CMK (cell line): ENCODE measurements at places on chromosomes 13 and 19.

- DNase-seq: no peak
Measured at GRCh38 chr13:51317262-51317661, 22.2 kb upstream of the SERPINE3 start.

GRCh38 chr19:32566246-32566830 is 14.7 kb upstream of the PDCD5 start:
- DNase-seq: no peak

DNA sequence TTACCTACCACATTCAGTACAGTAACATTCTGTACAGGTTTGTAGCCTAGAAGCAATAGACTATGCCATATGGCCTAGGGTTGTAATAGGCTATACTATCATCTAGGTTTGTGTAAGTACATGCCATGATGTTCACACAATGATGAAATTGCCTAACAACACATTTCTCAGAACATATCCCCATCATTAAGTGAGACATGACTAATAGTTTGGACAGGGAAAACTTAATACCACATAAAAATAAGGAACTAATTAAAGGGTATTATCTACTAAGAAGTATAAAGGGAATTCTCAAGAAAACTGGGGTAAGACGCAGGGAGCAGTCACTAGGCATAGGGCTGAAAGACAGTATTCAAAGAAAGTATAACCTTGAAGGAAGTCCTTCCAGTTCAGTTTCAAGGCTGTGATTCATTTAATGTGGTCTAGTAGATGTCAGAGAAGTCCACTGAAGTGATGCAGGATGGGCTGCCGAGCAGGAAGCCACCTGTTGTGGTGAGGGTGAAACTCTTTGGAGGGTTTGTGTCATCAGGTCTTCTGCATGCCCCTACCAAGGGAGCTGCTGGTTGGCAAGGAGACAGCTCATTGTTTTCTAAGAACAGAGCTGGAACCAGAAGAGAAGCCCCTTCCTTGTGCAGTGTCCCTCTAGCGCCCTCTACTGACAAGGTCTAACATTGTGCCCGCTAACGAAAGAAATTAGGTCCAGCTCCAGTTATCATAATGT is 122.9 kb downstream of the OLFM4 start:
- peak; percentile 57 for DNase-seq

- DNase-seq: no peak
Measured at GRCh38 chr19:51186323-51186722, 38.6 kb upstream of the CD33 start.

DNA sequence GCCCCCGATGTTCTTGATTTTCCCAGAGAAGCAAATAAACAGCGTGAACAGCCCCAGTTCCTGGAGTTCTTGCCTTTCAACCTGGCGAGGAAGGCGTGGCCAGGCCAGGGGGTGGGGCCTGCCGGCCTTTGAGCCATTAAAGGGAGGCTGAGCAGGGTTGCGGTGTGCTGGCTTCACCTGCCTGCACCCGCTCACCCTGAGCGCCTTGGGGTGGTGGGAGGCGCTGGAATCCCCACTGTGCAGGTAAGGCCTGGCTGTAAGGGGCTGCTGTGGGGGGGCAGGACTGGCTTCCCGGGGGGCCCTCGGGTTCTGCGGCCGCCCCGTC is 2.7 kb upstream of the MISP start:
- no peak for DNase-seq

GRCh38 chr13:32429433-32429909 is 1.5 kb upstream of the N4BP2L1 start:
- no peak for DNase-seq

- no peak for DNase-seq
Measured at GRCh38 chr19:12792051-12792852, 966 bp downstream of the JUNB start.

- DNase-seq: no peak
Measured at GRCh38 chr13:80379245-80379644, 38.3 kb upstream of the SPRY2 start.

DNA sequence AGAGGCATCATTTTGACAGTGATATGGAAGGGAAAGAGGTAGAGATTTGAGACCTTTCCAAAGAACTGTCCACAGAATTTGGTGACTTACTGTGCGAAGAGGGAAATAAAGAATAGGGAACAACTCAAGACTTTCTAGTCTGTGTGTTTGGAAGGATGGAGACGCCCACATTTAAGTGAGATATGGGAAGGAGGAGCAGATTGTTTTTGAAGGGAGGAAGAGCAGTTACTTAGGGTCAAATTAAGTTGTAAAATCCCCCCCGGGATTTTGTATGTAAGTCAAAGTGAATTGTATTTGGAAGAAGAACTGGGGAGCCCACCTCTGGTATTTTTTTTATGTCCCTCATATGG is 1.2 kb downstream of the USPL1 start:
- DNase-seq: no peak

DNA sequence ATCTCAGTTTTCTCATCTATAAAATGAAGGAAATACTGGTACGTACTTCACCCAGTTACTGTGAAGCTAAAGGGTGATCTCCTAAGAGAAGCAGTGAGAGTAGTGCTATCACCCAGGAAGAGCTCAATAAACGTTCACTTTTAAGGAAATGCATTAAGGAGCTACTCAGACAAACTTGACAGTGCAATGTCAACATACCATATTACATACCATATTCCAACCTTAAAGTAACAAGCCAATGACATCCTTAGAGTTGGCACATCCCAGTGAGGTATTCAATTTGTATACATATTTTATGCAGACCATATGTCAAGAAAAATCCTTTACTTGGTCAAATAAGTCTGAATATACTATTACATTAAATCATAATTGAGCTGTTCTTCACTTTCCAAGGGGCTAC is 7.0 kb downstream of the TBC1D4 start:
- DNase-seq: no peak

DNA sequence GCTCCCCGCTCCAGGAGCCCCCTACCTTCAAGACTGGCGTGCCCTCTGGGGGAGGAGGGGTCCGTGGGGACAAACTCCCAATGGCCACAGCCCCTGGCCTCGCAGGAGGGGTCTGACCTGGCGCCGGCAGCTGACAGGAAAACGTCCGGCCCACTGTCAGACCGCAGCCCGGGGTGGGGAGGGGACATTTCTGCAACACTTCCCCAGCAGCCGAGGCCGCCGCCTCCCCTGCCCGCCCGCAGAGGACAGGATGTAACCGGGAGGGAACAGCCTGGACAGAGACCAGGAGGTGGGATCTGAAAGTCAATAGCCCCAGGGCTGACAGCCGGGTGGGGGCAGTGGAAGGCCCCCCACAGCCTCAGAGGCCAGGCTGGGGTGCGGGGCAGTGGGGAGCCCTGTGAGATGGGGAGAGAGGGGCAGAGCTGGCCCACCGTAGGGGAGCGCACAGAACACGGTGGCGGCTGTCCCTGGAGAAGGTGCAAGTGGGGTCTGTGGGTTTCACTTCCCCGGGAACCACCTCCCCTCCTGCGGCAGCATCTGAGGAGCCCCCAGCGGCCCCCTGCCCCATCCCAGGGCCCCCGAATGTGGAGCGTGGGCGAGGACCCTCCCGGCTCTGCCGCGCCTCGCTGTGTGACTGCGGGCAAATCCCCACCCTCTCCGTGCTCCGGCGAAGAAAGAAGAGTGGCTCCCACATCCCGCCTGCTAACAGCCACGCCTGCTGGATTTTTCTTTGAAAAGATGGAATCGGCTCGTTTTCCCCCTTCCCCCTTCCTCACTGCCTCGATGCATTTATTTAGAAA is at the start of gene PEAK3:
PEAK3 (minus strand) TSS at position 114 of the 800 bp plus-strand sequence. CDS start 1,244 bp downstream, outside the sequence.
- no peak for DNase-seq

DNA sequence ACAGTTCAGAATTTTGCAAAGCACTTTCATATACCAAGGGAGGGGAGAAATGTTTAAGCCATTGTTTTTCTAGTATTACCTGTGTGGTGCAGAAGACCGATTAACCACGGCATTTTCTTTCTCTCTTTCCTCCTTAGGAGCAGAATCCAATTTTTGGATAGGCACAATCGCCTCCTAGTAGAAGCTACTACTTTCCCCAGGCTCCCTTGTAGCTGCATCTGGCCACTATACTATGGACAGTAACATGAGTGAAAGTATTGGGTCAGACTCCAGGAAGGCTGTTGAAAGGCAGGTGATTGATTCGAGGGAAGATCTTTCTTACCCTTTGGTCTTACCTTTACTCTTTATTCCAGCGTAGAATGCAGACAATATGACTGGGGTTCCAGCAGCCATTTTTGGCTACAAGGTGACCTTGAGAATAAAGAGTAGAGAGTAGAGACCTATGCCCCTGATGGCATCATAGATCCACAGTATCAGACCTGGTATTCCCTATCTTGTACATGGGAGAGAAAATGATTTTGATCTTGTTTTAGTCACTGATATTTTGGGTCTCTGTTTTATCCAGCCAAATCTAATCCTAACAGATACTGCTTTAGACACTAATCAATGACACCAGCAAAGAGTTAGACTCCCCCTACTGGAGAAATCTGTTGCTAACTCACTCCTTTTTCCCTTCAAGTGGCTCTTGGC is 77.0 kb downstream of the LRRC63 start:
- DNase-seq: no peak

GRCh38 chr13:37011002-37011401 is 10.4 kb downstream of the EXOSC8 start:
- DNase-seq: no peak

DNA sequence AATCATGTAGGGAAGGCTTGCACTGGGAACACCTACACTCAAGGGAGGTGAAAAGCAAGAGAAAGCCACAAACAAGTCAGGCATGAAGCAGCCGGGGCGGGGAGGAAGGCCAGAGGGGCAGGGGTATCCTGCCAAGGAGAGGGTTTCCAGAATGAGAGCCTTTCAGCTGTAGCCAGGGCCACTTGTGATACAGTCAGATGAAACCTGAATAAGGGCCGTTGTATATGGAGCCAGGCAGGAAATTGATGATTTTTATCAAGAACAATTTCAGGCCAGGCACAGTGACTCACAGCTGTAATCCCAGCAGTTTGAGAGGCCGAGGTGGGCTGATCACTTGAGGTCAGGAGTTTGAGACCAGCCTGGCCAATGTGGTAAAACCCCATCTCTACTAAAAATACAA is 4.4 kb downstream of the TRPM4 start:
- no peak for DNase-seq

DNA sequence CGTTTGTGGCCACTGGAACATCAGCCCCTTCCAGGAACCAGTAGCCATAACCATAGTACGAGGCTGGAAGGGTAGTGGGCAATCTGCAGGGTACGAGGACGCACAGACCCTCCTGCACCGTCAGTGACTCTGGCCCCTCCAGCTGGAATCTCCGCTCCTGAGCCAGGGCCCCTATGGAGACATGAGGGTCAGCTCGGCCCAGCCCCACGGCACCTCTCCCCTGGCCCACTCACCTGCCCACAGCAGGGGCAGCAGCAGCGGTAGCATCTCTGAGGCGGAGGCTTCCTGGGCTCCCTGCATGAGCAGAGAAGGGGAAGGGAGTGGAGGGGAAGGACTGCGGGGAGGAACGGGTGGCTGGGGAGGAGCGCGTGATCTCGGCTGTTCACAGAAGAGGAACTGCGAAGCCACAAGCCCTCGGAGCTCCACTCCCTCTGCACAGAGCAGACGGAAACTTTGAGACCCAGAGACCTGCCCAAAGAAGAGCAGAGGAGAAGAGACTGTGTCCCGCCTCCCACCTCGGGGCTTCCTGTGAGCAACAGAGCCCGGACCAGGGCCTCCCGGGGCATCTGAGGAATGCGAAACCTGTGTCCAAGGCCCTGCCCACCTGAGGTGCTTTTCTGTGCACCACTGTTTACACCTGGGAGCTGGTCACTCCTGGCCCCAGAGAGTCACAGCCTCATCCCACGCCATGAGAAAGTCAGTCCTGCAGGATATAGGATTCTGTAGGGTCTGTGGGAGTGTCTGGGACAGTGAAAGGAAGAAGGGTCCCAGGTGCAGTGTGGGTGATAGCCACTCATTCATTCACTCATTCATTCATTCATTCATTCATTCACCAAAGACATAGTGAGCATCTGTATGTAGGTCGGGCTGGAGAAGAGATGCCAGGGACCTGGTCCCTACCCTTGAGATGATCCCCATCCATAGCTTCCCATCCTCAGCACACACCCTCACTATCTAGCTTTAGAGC is at the start of gene SIGLEC6:
SIGLEC6 (minus strand) TSS at position 322 of the 967 bp plus-strand sequence; CDS start at position 300, 22 bp downstream.
- DNase-seq: peak; percentile 63

- DNase-seq: no peak
Measured at GRCh38 chr13:40576369-40576768, 90.1 kb downstream of the FOXO1 start.

DNA sequence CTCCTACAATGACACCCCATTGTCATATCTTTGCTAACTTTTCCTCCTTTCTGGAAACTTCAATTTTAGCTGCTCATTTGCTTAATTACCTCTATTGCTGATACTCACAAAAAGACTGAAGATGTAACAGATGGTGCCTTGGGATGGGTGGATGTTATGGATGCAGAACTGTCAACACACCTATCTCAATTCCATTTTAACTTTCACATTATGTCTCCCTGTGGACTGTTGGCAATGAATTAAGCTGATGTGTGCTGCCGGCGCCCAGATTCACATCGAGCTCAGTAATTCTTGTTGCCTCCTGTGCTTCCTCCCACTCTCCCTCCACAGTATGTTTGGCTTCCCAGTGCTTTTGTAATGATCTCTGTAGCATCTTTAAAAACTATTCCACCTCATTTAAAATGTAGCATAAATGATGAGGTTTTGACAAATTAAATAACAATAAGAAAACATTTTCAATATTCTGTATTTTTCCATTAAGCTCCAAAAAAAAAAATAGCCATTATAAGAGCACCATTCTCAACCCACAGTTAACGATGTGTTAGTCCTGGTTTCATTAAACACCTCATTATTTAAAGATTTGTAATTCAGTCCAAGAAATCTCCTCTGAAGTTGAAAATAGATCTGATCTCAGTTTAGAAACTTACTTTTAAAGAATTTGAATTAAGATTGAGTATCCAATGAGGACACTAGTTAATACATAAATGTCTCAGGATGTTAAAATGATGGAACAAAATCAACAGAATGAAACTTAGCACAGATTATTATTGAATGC is 99.9 kb upstream of the FAM216B start:
- no peak for DNase-seq
